CD4-positive, alpha-beta memory T cell (primary cell): ENCODE measurements at places on chromosomes 6 and 20. TPM values are rescaled to one million over a fixed set of nuclear protein-coding genes. Genes with fewer than 3 reads are reported as not detected.

- no peak for DNase-seq
Measured at GRCh38 chr6:93183531-93183972, 235.8 kb downstream of the EPHA7 start.

DNA sequence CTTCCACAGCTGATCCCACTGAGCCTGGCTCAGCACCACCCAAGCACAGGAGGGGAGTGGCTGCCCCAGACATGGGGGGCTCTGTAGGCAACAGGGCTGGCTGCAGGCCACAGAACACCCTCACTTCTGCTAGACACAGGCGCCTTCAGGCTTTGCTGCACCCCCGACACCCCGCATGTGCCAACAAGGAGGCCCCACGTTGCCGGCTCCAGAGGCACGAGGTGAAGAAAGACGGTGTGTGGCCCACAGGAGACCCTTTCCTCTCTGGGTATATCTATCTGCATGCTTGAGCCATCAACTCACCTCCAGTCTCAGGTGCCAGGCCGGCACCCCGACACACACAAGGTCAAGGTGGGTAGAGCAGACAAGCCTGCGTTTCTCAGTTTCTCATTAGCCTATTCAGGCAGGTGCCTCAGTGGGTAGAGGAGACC is 158.3 kb downstream of the DLL1 start:
- DNase-seq = no peak

- no peak for DNase-seq
Measured at GRCh38 chr6:128919412-128920180, 36.7 kb downstream of the LAMA2 start.

DNA sequence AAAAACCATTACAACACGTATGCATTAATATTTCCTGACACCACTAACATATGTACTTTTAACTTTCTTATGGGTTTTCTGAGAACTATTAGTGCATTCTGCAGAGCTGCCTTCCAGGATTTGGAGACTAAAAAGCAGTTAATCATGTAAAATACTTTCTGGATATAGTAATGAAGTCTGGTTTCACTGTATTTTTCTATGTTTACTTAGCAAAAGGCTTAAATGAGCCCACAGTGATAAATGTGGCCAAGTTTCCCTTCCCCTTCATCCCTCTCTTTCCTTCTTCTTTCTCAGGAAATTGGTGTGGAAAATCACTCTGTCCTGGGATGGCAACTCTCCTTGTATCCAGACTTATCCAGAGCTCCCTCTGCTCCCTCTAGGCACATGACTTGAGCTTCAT is 29.7 kb upstream of the ENPP1 start:
- no peak for DNase-seq

DNA sequence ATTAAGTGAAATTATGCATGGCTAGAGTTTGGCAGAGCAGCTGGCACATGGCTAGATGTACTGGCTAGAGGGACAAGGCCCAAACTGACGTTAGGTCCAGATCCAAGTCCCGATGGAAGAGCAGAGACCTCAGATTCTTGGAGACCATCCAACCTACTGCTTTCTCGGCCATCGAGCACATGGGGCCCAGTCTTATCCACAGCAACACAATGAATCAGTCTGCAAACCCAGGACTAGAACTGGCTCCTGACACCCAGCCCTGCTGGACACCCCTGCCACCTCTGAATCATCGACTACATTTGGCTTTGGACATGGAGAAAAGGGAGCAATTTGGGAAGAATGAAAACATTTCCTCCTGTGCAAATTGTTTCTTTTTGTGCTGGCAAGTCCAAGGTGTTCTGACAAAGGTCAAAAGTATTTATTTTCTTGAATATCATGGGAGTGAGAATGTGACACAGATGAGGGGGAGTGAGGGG is 23.9 kb upstream of the YWHAB start:
- no peak for DNase-seq

DNA sequence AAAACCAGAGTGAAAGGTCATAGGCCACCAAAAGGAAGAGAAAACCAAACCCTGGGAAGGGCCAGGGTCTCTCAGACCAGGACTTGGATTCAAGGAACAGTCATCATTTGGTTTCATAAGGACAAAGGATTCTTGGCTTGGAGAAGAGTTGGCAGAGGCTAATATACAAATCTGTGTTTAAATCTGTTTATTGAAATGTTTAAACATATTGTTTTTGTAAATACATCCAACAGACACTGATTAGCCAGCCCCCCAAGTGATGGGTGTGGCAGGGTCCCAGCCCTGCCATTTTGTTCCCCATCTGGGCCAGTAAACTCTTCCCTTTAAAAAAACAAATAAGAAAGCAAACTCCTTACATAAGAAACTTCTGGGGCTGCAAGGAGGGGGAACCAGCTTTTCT is 6.1 kb upstream of the ZNF831 start:
- DNase-seq = no peak

DNA sequence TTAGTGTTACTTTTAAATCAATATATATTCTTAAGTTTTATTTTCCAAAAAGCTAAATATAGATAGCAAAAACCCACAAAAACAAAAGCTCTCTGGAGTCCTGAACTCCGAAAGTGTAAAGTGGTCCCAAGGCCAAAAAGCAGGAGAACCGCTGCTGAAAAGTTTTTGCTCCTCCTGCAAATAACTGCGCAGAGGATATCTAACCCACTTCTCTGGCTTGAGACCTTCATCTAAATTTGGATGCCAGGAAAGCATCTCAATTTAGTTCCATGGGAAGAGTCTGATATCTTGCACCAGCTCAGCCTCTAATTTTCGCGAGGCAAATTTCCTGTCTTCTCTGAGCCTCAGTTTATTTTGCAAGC is 523 bp downstream of the MRPS10 start:
- DNase-seq = no peak

The C4B gene
- 5.0 TPM for total RNA-seq

GRCh38 chr6:158405933-158406332 is 93.7 kb downstream of the TULP4 start:
- no peak for DNase-seq

GRCh38 chr6:35694462-35694861 is 5.7 kb upstream of the FKBP5 start:
- no peak for DNase-seq

GRCh38 chr6:88650029-88650619 is 313.3 kb downstream of the RNGTT start:
- no peak for DNase-seq

The POPDC3 gene
- not detected for total RNA-seq

- no peak for DNase-seq
Measured at GRCh38 chr6:108113557-108114519, 39.3 kb upstream of the OSTM1 start.

- DNase-seq = no peak
Measured at GRCh38 chr6:107383705-107384104, 75.7 kb downstream of the PDSS2 start.

The SLC26A8 gene
- total RNA-seq = not detected

DNA sequence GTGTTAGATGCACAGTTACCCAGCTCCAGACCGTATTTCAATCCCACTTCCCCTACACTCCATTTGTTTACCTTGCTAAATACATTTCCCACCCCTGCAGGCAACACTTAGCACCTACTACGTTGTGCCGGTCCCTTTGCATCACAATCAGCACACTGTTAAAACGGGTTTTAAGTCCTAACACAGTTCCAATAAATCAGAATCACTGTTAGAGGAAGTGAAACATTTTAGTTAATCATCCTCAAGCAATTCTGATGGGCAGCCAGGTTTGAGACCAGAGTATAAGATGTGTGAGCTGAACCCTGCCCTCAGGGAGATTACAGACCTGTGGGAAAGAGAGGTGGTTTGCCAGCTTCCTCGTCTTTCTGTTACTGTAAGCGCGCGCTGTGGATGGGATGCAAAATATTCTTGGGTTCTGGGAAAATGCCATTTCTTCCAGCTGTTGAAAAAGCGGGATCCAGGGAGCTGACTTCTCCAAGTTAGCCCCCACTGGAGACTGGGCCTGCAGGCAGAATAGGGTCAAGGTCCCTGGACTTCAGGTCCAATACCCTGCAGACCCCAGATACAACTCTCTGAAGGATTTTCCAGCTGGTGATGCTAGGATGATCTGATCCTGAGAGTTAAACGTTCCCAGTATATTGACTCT is 3.1 kb downstream of the ZCCHC3 start:
- no peak for DNase-seq

The TGM3 gene
- total RNA-seq = not detected

The PDSS2 gene
- 10.0 TPM for total RNA-seq

DNA sequence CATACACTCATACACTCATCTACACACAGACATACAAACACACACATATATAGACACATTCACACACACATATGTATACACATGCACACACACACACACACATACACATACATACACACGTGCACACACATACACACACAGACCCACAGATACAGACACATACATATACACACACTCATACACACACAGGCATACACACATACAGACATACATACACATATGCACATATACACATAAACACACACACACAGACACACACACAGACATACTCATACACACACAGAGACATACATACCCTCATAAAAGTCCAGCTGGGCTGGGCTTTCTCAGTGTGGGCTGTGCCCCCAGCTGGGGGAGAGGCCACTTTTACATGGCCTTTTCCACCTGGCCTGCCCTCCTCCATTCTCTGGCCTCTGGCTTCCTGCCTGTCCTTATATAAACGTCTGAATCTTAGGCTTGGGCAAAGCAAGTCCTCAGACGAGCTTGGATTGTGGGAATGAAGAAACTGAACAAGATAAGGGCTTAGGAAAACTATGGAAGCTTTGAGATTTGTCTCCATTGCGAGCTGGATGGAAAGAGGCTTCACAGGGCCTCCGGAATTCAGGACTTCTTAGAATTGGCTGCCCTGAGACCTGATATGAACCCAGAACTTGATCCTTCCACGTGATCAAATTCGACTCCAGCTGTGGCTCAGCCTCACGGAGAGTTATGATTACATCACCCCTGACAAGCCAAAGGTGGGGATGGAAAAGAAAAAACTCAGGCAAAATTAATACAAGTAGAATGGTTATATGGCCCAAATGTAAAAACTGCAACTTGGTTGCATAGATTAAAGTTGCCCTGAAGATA is 22.5 kb upstream of the CST3 start:
- DNase-seq = no peak

The RTF2 gene
- total RNA-seq = 66.0 TPM

The CST5 gene
- total RNA-seq = not detected

GRCh38 chr6:77678048-77678447 is 25.2 kb downstream of the MEI4 start:
- no peak for DNase-seq

- DNase-seq = no peak
Measured at GRCh38 chr20:46331611-46332361, 23.5 kb upstream of the CDH22 start.

GRCh38 chr6:105292689-105293339 is 110.1 kb downstream of the PREP start:
- DNase-seq = no peak

GRCh38 chr20:11145616-11146015 is 471.8 kb upstream of the JAG1 start:
- no peak for DNase-seq

- DNase-seq = no peak
Measured at GRCh38 chr6:11434565-11435326, 102.8 kb upstream of the TMEM170B start.

The LTB gene
- total RNA-seq = 802 TPM

DNA sequence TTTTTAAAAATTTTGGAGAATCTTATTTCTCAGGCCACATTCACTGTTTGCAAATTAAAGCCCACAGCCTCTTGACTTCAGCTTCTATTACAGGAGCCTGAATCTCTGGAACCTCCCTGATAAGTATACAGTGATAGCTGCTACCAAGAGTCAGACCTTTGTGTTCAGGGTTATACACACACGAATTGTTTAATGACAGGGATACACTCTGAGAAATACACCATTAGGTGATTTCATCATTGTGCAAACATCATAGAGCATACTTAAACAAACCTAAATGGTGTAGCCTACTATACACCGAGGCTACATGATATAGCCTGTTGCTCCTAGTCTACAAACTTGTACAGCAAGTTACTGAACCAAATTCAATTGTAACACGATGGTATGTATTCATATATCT is 473.9 kb downstream of the PKHD1 start:
- no peak for DNase-seq

GRCh38 chr6:168227840-168228239 is 91.7 kb downstream of the DACT2 start:
- no peak for DNase-seq

DNA sequence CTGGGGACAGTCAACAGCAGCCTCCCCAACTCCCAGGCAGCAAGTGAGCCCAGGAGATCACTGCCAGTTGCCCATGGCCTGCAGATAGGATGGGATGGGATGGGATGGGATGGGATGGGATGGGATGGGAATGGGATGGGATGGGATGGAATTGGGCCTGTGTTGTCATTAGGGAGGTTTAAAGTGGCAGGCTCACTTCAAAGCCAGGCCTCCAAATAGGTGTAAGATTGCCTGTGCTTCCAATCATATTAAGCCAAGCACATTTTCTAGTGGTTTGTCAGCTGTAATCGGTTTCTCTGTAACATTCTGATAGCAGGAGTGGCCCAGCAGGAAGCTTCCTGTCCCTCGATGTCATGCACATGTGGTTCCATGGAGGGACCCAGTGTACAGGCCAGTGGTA is 82.7 kb upstream of the NXT1 start:
- no peak for DNase-seq

The RAET1L gene
- total RNA-seq = not detected

DNA sequence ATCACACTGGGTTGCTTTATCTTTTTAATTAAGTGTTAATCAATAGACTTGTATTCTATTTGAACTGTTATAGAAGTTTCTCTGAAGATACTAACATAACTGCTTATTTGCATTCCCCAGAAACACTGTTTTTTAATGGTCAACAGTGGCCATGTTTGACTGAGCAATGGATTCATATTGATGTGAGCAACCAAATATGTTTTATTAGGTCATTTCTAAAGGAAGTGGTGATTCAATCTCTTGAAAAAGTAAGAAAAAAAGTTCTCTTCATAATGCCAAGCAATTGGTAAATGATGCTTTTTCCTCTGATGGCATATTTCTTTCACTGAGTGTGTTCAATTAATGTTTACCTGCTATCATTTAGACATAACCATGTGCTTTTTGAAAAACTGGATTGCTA is 593.0 kb upstream of the CITED2 start:
- no peak for DNase-seq

DNA sequence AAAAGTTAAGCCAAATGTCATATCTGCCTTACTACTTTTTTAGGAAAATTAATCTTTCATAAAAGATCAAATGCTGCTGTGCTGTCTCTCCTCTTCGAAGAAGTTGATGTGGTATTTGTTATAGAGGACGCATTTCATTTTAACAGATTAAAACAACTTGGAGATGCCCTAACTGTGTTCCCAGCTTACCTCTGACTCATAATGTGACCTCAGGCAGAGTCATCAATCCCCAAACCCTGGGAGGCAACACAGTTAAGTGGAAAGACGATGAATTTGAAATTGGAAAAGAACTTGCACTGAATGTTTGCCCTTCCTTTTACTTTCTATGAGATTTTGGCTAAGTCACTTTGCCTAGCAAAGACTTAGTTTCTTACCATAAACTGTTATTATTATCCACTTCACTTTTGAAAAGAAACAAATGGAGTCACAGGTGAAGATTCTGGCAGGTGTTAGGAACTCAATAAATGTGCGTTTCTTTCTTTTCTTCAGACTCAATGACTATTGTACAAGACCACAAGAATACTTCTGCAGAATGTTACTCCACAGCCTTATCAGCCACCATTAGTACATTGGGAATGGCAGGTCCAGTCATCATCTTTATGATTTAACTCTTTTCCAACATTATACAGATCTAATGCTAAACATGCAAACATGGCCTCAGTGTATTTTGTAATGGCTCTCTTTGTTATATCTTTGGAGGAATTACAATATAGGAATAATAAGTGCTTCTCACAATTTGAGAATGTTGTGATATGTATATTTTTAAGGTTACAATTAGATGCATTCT is 102.6 kb downstream of the COL21A1 start:
- no peak for DNase-seq

- DNase-seq = no peak
Measured at GRCh38 chr6:151536188-151536479, 42.3 kb downstream of the CCDC170 start.
